ENCODE measurements at places on chromosomes 4 and X. TPM values are rescaled to one million over a fixed set of nuclear protein-coding genes. Genes with fewer than 3 reads are reported as not detected.

Gene CT45A1
- total RNA-seq: not detected

DNA sequence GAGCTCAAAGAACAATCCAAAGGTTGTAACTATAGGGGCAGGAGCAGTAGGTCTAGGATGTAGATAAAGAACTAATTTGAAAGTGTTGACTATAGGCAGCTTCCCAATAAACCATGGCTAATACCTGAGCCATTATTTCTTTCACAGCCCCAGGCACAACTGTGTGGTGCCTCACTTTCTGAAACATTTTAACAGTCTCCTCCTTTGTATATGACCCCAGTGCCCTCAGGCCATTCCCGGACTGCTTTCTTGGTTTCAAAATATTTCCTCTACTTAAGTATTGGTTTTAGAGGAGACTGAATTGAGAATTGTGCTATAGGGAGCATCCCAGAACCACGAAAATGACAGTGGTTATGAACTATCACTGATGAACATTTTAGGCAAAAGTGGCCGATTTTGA is 728.7 kb downstream of the IL1RAPL1 start:
- no peak overlapping the region for H3K4me3 ChIP-seq
- no peak for DNase-seq
- H3K27me3 ChIP-seq: no peaks in the 10 kb centered on the region
- H3K36me3 ChIP-seq: no peaks in the 10 kb centered on the region

DNA sequence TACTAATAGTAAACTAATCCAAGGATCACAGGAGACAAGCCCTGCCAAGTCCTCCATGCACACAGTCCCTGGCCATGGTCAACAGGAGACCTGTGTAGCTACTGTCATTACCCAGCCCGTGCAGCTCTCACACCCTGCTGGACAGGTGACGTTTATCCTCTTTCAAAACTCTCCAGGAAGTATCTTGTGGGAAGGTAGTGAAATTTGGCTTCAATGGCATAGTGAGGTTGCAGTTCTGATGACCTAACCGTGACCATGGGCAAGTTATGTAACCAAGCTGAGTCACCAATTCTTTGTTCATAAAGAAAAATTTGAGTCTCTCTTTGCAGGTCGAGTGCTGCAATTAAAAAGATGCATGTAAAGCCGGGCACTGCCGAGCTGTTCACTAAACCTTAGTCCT is 11.3 kb upstream of the SLC2A9 start:
- no peak overlapping the region for H3K4me3 ChIP-seq
- H3K4me1 ChIP-seq: no peaks in the 10 kb centered on the region
- no peaks in the 10 kb centered on the region for H3K36me3 ChIP-seq
- no peak for DNase-seq

GRCh38 chr4:180827232-180828009 is 1415.8 kb upstream of the TENM3 start:
- no peaks in the 10 kb centered on the region for H3K27me3 ChIP-seq
- H3K36me3 ChIP-seq: no peaks in the 10 kb centered on the region
- no peak overlapping the region for H3K27ac ChIP-seq
- no peak for DNase-seq

Gene TAPT1
- 27.6 TPM for total RNA-seq

Gene FMR1
- 38.7 TPM for total RNA-seq

DNA sequence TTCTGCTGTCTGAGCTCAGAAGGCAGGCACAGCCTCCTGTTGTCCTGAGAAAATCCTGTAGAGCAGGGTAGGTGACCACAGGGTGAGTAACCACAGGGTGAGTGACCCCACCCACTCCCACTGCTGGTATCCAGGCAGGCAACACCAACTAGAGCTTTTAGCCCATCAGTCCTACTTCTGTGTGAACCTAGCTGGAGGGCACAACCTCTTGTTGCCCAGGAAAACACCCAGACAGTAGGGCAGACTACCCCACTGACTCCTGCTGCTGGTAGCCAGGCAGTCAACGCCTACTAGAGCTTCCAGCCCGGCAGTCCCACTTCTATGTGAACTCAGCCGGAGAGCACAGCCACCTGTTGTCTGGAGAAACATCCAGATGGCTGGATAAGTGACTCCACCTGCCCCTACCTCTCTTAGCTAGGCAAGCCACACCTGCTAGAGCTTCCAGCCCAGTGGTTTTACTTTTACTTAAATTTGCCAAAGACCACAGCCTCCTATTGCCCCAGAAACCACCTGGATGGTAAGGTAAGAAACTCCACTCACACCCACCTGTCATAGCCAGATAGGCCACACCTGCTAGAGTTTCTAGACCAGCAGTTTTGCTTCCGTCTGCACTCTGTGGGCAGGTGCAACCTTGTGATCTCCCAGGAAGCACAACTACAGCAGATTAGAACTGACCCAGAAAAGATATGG is 371.6 kb downstream of the INPP4B start:
- H3K27ac ChIP-seq: no peak overlapping the region
- no peaks in the 10 kb centered on the region for H3K36me3 ChIP-seq
- no peaks in the 10 kb centered on the region for H3K27me3 ChIP-seq
- no peak for DNase-seq
- H3K4me1 ChIP-seq: peaks cover 15% of the 10 kb centered on the region
- H3K4me3 ChIP-seq: no peak overlapping the region

DNA sequence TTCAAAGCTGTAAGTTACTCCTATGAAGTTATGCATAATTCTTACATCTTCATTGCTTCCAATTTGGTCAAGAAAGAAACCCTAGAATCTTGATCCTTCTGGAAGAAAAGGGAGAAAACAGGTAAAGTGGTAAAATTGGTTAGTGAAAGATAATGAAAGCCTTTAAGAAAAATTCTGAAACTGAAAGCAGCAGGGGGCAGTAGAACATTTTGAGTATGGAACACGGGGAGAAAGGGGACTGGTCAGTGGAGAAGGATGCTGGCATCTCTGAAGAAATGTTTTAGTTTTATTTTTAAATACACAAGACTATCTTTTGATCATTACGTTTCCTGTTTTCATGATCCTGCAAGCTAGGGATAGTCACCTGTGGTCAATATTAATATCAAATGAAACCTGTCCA is 54.3 kb downstream of the SLIT2 start:
- H3K36me3 ChIP-seq: no peaks in the 10 kb centered on the region
- no peak overlapping the region for H3K4me3 ChIP-seq
- H3K4me1 ChIP-seq: no peaks in the 10 kb centered on the region
- H3K27me3 ChIP-seq: no peaks in the 10 kb centered on the region
- no peak for DNase-seq

DNA sequence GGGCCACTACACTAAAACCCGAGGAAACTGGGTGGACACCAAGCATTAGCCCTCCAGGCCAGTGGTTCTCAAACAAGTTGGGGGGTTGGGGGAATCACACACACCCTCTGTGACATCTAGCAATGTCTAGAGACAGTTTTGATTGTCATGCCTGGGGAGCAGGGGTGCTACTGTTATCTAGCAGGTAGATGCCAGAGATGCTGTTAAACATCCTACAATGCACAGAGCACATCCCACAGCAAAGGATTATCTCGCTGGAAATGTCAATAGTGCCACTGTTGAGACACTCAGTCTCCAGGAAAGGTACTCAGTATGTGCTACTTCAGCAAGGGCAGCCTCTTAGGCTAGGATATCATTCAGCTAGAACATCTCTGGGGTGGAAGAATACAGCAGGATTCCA is 1.3 kb downstream of the SMC1A start:
- peak overlapping the region; percentile 82 for H3K4me3 ChIP-seq
- no peaks in the 10 kb centered on the region for H3K27me3 ChIP-seq
- peak overlapping the region; percentile 98 for H3K27ac ChIP-seq
- H3K36me3 ChIP-seq: no peaks in the 10 kb centered on the region

All from CD8-positive, alpha-beta memory T cell (primary cell).